ENCODE measurements at places on chromosomes 2 and 18.

DNA sequence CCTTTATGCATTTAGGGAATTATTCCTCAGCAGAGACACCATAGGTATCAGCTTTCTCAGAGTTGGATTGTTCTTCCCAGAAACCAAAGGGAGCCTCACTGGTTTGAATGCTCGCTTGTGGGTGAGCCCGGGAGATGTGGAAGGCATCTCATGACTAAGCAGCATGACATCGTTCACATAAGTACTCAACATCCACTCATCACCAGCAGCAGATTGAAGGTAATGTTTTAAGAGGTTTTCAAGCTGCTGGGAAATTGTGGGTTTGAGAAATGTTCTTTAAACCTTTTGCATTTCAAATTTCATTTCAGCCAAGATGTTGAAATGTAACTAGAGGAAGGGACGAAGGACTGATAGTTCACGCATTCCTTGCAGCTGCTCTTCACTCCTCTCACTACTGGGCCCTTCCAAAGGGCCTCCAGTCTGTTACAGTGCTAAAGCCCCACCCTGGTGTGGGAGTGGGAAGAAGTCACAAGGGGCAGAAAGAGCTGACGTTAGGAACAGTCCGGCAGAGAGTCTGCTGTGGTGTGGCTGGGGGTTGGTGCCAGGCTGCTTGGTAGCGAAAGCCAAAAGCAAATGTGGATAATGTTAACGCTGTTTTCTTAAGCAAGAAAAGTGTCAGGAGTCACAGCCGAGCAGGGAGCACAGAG lies 324.5 kb upstream of the EPHA4 start:
- peak; percentile 15 for DNase-seq

GRCh38 chr2:232129483-232129882 lies 168.0 kb downstream of the DIS3L2 start:
- no peak for DNase-seq

- DNase-seq: no peak
Observed at GRCh38 chr2:1571477-1572417, 158.5 kb downstream of the TPO start.

DNA sequence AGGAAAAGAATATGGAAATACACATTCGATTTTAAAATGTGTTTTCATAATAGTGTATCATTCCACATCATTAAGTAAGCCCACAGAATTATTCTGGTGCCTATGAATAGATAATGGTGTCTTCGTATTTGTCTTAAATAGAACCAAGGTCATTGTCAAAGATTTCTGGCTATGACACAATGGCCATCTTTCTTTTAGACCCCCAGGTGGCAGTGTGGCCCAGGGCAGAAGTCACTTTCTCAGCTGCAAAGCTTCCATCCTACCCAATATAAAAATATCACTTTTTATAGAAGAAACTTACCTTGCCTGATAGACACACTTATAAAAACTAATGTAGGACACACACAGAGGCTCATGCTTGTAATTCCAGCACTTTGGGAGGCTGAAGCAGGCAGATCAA lies 57.5 kb downstream of the ZRANB3 start:
- peak; percentile 28 for DNase-seq

- no peak for DNase-seq
Observed at GRCh38 chr2:203817147-203817546, 50.4 kb upstream of the CTLA4 start.

GRCh38 chr2:219184121-219184520 lies 6.0 kb downstream of the RETREG2 start:
- DNase-seq: no peak

DNA sequence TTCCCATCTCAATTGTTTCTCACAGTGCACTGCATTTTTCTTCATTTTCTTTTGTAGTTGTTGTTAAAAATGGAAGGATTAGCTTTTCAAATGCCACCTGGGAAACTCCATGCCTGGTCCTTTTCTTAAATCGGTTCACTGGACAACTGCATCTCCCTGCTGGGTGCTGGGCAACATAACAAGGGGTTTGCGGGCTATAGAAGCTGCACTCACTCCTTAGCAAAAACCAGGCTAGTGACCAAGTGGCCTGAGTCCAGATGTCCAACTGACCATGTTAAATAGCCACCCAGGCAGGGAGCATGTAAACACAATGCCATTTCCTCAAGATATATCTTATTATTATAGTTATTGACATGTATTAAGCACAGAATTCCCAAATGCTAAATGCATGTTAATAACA lies 264.9 kb downstream of the ICOS start:
- DNase-seq: no peak

- no peak for DNase-seq
Observed at GRCh38 chr18:3214855-3215637, 4.7 kb downstream of the MYOM1 start.

DNA sequence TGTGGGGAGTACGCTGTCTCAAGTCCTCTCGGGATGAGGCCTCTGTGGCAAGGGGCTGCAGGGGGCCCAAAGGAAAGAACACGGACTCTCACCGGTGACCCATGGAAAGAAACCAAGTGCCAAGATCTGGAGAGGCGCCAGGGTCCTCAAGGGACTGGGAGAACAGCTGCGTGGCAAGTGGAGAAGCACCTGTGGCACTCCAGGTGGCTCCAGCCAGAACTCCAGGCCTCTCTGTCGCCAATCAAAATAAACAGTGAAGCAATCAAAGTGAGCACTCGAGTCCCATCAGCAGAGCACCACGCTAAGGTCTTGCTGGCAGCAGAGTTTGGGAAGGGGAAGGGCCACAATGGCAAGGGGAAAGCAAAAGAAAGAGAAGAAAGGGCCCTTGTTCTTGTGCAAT lies 54.7 kb downstream of the BCL2 start:
- peak; percentile 94 for DNase-seq

GRCh38 chr18:12770469-12771219 lies 67.8 kb downstream of the PSMG2 start:
- no peak for DNase-seq

DNA sequence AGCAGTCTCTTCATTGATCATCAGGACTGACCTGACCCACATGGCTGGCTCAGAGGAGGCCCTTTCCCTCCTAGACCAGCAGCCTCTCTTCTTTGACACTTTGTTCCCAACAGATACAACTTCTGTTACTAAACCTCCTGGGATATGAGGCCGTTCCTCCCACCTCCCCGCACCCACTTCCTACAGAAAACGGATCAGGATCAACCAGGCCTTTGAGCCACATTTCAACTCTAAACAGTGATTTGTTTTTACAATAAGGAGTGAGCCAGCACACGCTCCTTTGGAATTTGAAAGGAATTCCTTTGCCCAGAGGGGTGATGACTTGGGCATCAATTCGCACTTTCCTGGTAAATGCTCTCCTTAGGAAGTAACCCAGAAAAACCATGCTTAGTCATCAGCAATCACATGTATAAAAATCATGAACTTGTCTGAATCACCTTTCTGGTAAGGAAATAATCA lies 180.4 kb downstream of the FAM124B start:
- DNase-seq: no peak

GRCh38 chr2:174335988-174336500 lies 1.3 kb downstream of the SP9 start:
- peak; percentile 64 for DNase-seq

DNA sequence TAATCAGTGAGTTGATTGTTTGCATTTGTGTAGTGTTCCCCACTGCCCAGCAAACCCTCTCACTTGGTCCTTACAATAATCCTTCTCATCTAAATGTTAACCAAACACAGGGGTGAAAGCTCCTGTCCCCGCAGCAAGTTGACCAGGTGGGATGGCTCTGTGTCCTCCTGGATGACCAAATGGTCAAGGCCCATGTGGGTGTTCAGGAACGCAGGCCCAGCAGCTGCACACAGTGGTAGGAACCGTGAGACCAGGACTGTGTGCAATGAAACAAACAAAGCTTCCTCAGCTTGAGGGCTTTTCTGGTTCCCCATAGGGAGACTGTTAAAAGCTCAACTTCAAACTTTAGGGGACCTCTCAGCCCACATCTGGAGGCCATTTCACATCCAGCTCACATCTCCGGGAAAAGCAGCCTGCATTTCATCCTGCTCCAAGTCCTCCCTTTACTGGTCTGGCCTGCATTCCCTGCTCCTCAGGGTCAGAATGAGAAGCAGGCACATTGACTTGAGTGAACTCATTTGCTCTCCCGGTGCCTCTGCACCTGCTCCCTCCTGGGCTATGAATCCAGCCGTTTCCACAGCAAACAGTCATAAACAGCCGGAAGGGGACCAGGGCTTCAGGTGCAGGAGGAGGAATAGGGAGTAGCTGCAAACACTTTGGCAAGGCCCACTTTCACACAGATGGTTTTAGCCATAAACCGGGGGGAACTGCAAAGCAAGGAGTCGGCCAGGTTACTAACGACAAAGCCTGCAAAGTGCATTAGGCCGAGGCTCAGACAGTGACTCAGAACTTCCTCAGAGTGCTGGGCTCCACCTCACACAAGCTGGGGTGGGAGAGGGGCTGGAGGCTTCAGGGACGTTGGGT lies 144.7 kb downstream of the CAPN13 start:
- no peak for DNase-seq

- no peak for DNase-seq
Observed at GRCh38 chr2:10629819-10630532, 59.8 kb downstream of the NOL10 start.

DNA sequence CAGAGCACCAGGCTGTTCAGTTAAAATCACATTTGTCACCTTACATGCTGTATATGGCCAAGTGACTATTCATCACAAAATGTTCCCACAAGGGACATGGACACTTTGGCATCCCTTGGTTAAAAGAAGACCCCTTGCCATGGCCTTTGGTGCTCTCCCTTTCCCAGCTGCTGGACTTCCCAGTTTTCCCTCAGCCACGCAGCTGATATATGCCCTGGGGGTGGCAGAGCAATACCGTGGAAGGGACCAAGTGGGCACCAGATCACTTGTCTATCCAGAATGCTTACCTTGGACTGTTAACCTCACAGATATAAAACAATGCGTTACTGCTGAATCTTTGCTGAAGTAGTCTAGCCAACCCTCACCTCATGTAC lies 35.3 kb downstream of the PAIP2B start:
- DNase-seq: no peak

GRCh38 chr18:23588836-23589560 lies 2.7 kb upstream of the NPC1 start:
- no peak for DNase-seq

DNA sequence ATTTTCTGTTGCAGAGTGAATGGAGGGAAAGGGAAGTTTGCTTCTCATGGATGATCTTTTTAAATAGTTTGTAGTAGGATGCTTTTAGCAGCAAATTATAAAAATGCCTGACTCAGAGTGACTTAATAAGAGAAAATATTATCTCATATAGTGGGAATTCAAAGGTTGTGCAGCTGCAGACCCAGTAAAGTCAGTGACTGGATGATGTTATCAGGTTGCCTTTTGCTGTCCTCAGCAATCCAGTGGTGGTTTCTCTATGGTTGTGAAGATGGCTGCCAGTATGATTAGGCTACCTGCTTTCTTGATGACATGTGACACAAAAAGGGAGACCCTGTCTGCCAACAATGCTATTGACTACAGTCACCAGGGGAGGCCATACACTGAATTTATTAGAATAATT lies 184.8 kb downstream of the DIS3L2 start:
- no peak for DNase-seq

DNA sequence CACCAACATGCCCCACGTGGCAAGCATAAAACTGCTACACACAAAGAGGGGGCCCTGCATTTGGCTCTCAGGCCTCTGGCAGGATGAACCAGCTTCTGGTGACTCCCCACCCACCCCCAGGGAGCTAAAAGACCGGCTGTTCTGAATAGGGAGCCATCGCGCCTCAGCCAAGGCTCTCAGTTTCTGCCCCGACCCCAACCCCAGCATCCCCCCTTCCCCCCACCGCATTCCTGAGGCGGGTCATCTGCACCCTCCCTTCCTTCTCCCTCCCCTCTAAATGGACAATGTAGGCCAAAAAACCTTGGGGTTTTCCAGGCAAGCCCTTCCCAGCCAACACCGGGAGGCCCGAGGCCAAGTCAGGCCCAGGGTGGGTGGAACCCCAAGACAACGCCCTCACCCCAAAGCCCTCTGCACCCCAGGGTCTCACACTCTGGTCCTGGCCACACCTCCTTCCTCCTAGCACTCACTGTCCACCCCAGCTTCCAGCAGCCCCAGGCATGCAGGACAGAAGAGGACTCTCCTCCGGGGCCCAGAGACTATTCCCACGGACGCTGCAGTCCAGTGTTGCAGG lies 5.7 kb downstream of the CYP26B1 start:
- DNase-seq: no peak

- DNase-seq: no peak
Observed at GRCh38 chr2:77005522-77005921, 516.7 kb downstream of the LRRTM4 start.

DNA sequence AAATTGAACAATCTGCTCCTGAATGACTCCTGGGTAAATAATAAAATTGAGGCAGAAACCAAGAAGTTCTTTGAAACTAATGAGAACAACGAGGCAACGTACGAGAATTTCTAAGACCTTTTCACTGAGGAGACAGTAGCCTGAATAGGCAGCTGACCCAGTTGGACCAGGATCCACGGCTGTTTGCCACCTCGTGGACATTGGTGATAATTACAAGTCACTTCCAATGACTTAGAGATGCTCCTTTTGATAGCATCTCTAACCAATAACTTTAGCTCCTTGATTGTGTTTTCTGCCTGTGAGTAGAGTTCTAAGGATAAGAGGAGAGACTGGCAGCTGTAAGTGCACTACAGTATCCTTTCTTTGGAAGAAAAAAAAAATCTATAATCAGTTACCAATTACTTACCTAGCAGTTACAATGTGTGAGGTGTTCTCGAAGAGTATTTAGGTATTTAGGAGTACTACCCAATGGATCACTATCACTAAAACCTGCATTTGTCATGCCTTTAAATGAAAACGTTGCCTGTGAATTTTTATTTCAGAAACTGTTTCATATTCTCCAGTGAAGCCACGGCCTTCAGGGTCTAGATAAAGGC lies 31.3 kb upstream of the CNTNAP5 start:
- DNase-seq: peak; percentile 7

DNA sequence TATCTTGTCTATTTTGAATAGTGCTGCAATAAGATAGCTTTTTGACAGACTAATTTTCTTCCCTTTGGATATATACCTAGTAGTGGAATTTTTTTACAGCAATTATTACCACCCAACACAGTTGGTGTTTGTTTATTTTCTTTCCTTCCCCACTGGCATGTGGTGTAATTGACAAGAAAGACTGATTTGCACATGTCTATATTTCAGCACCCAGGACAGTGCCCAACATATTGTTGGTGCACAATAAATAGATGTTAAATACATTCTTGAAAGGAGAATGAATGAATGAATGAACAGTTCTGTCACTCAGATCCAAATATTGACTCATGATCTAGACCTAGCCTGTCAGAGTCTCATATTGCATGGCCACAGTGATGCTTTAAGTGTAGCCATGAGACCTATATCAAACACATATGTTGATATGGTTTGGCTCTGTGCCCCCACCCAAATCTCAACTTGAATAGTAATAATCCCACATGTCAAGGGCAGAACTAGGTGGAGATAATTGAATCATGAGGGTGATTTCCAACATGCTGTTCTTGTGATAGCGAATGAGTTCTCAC lies 538.2 kb downstream of the NYAP2 start:
- DNase-seq: no peak

- DNase-seq: no peak
Observed at GRCh38 chr2:120776649-120777048, 41.0 kb downstream of the GLI2 start.

- peak; percentile 63 for DNase-seq
Observed at GRCh38 chr18:9333441-9334328, 888 bp upstream of the TWSG1 start.

Measured in NCI-H1417 (cell line).